ENCODE measurements at places on chromosomes 6 and 20. TPM values are rescaled to one million over a fixed set of nuclear protein-coding genes. Genes with fewer than 3 reads are reported as not detected.

DNA sequence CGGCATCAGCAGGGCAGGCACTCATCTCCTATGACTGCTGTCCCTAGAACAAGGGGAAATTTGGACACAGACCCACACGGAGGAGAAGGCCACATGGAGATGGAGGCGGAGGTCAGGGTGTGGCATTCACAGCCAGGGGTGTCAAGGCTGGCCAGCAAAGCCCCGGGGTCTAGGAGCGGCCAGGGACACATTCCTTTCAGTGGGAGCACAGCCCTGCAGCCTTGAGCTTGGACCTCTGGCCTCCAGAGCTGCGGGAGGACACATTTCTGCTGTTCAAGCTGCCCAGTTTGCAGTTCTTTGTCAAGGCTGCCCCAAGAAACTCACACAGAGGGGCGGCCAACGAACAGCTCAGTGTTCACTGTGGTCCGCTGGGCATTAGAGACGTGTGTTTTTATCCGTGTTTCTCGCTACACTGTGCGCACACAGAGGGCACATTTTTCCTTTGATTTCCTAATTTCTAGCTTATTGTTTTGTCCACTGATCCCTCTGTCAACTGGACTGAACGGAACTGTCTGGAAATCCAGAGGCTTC lies 93.4 kb upstream of the MPC1 start:
- peak; percentile 43 for DNase-seq

Gene SRF
- 81.2 TPM for total RNA-seq

DNA sequence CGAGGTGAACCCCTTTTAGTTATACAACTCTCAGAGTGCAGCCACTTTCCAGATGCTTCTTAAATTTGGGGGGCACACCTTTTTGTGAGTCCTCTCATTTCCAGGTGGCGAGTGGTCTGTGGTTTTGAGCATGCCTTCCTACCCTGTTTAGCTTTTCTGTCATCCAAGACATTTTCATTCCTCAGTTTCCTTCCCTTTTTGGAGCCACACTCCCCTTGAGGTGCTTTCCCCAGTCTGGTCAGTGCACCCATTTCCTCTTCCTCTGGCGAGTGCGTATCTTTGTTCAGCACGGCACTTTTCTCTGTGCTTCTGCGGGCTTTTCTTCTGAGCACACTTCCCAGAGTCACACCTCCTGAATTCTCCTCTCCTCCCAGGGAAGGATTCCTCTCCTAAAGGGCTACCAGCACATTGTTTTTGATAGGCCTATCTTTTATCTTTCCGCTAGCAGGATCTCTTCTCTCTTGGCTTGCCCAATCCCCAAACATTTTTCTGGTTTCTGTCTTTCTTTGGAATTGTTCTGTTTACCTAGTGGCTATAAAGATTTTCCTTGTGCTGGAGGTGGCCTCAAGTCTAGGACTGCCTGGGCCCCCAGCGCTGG lies 1.4 kb downstream of the PHF20 start:
- peak; percentile 76 for DNase-seq

- DNase-seq: no peak
These were observed 254.9 kb downstream of the TAF4 start for GRCh38 chr20:61810738-61811135.

Gene FAM83C
- total RNA-seq: not detected

- no peak for DNase-seq
These were observed 65.3 kb downstream of the AIG1 start for GRCh38 chr6:143125864-143126573.

Gene KCNK5
- 0.19 TPM for total RNA-seq

GRCh38 chr6:167214206-167214605 lies 56.4 kb upstream of the GPR31 start:
- peak; percentile 41 for DNase-seq

Gene HM13
- total RNA-seq: 43.7 TPM

GRCh38 chr6:118715376-118715775 lies 64.0 kb upstream of the CEP85L start:
- no peak for DNase-seq

DNA sequence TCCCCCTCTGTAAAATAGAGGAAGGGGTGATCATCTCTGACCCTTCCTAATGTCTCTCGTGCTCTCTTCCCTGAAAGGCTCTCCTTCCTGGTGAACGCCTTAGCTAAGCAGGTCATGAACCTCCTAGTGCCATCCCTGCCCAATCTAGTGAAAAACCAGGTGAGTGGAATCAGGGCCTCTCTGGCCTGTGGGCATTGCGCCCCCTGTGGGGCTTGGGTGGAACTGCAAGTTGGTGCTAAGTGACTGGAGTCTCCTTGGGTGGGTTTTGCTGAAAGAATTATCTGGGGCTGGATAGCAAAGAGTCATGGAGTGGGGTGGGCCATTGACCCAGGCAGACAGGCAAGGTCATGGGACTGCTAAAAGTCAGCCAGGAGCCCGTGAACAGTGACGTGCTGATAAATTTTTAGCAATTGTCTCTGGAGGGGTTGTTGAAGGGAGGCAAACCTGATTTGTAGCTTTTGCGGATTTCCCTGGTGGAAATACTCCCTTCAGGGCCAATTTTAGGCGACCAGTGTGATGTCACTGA lies 8.9 kb downstream of the BPIFB1 start:
- no peak for DNase-seq

Gene TAGAP
- total RNA-seq: 0.75 TPM

- DNase-seq: no peak
These were observed 37.6 kb upstream of the LYRM2 start for GRCh38 chr6:89675949-89676748.

Gene ANGPT4
- total RNA-seq: not detected
